ENCODE measurements at places on chromosomes 12 and 14.
A peak's percentile ranks its signal among the peaks of the same experiment; 100 is the strongest.

DNA sequence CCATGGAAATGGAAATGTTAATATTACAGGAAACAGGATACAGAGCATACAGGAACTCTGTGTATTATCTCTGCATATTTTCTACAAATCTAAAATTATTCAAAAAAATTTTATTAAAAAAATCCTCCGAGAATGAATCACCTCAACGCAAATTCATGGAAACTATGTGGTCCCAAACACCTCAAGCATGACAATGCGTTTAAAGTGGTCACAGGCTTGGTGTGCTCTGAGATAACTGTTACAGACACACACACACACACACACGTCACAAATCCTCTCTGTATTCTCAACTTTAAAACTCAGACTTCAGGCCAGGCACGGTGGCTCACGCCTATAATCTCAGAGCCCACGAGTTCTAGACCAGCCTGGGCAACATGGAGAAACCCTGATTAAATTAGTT, 45.3 kb upstream of the MTERF2 start:
- DNase-seq = no peak

DNA sequence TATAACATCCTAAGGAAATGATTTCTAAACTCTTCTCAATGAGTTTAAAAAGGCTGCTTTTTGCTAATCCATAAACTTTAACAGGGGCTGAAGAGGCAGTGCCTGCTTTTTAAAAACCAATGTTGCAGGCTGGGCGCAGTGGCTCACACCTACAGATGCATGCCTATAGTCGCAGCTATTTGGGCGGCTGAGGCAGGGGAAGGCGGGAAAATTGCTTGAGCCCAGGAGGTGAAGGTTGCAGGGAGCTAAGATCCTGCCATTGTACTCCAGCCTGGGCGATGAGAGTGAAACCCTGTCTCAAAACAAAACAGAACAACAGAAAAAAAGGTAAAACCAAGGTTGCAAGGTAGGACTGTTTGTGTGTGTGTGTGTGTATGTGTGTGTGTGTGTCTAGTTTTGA, 531.2 kb downstream of the DIO2 start:
- DNase-seq = no peak

DNA sequence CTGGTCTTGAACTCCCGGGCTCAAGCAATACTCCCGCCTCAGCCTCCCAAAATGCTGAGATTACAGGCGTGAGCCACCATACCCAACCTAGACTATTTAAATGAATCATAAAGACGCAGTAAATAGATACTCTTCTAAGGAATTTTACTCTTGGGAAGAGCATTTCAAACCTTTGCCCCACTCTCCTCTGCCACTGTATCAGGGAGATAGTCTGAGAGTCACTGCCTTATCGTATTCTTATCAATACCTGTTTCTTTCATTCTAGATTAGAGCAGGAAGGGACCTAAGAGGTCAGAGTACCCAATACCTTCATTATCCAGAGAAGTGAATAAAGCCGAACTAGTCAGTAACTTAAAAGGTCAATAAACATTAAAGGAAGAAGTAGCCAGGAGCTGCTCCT, 15.8 kb downstream of the GXYLT1 start:
- no peak for DNase-seq

DNA sequence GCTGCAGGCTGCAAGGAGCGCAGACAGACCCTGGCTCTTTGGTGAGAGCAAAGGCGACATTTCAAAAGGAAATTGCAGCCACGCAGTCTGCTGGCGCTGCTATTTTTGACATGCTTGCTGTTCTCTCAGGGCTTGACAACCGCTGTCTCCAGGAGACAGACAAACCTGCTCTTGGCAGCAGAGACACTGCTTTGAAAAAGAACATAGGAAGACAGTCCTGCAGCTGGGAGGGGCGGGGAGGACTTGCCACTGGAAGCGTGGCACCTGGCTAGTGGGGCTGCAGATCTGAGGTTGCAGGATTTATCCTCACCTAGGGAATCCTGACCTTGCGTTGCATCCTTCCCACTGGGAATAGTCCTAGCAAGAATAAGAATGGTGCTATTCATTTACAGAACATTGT, 91.8 kb upstream of the KCNA1 start:
- no peak for DNase-seq

DNA sequence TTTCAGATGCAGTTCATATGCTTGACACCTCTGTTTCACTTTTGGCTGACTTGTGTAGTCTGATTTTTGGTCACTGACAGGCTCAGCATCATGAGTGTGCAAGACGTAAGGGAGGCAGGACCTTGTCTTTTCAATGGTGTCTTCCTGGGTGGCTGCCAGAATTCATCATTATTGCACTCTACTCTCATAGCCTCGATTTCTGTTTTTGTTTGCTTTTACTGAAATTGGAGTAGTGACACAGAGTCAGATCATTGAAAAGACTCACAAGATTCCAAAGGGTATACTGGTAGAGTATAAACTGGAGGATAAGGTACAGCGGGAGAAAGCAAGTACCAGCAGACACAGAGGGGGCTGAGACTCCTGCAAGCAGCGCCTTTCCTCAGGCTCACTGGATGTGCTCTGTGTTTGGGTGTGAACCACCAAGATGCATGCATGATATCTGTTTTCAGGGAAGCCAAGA, 126.3 kb upstream of the FGD4 start:
- no peak for DNase-seq

DNA sequence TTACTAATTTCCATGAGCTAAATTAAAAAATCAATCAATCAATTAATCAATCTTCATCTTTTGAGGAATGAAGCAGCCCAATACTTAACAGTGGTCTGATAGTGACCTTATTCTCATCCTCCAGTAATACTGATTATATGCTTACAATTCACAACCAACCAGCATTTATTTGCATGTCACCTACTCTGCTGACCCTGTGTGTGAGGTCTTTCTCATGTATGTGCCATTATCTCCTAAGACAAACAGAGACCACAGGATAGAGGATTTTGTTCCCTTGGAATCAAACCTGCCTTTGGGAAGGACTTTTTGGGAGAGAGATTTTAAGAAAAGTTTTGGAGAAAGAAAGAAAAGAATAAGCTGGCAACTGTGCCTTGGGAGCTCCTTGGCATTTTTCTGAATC, 197.2 kb downstream of the NRXN3 start:
- no peak for DNase-seq

DNA sequence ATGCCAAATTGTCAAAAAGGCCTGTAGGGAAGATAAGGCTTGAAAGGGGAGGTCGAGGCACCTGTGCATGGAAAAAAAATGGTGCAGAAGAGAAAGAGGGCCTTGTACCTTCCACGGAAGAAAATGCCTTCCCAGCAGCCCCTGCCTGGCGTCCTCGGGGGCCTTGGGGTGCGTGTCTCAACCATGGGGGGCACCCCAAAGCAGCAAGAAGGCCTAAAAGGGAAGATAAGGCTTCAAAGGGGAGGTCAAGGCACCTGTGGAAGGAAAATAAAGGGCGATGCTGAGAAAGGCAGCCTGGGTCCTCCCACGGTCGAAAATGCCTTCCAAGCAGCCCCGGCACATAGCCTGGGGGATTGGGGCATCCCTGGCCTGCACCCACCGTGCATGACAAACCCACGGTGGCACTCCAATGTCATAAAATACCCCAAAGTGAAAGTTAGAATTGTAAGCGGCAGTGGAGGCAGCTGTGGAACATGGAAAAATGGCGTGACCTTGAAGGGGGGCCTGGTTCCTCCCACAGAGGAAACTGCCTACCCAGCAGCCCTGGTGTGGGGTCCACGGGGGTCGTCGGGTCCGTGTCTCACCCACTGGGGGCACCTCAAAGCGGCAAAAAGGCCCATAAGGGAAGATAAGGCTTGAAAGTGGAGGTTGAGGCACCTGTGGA, 275.0 kb downstream of the ALG10 start:
- no peak for DNase-seq

GRCh38 chr14:85159726-85160125, 370.2 kb upstream of the FLRT2 start:
- DNase-seq = no peak

- DNase-seq = no peak
Measured at GRCh38 chr14:68781161-68782021, 11.5 kb downstream of the ZFP36L1 start.

DNA sequence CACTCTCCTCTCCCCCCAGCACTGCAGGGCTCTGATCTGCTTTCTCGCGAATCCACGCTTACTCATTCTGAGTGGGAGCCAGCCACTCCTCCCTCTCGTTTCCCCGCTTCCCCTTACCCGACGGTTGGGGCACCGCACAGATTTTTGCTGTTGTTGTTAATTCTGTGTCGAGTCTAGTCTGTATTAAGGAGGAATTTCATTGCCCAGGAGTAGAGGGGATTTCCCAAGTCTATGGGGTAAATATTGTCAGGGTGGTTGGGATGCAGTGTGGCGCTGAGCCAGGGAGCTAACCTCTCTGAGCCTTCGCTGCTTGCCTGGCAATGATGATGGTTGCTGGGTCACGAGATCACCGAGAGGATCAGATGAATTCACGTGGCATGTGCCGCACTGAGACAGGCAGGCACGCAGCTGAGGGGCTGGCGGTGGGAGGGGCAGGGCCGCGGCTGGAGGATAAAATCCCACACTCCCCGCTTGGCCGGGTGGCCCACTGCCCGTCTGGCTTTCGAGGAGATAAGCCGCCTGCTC, 18.5 kb downstream of the NCOR2 start:
- DNase-seq = peak; percentile 92

- DNase-seq = peak; percentile 53
Measured at GRCh38 chr12:42196723-42197603, 41.1 kb downstream of the YAF2 start.

DNA sequence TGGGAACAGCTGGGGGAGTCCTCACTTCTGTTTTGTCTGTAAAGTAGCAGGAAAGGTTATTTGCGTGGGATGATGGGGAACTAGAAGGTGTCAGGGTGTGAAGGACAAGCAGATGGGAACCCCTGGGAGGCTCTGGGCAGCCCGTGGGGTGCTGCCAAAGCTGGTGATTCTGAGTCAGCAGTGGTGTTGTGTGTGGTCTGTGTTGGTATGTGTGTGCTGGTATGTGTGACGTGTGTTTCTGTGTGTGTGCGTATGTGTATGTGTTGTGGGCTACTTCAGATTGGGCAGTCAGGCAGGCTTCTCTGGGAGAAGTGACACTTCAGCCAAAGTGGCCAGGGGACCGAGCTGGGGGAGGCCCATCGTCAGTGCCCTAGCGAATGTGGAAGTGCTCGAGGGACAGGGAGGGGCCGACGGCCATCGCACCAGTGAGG, 15.3 kb upstream of the BDKRB2 start:
- no peak for DNase-seq

GRCh38 chr14:57865066-57865402, 858 bp downstream of the SLC35F4 start:
- DNase-seq = no peak

- DNase-seq = no peak
Measured at GRCh38 chr12:48004053-48004941, at the start of gene COL2A1. Gene COL2A1, minus strand, starts transcription at chr12:48004476. Its CDS starts 155 bp downstream, at chr12:48004321.

- no peak for DNase-seq
Measured at GRCh38 chr12:2161473-2161872, 108.7 kb downstream of the CACNA1C start.

DNA sequence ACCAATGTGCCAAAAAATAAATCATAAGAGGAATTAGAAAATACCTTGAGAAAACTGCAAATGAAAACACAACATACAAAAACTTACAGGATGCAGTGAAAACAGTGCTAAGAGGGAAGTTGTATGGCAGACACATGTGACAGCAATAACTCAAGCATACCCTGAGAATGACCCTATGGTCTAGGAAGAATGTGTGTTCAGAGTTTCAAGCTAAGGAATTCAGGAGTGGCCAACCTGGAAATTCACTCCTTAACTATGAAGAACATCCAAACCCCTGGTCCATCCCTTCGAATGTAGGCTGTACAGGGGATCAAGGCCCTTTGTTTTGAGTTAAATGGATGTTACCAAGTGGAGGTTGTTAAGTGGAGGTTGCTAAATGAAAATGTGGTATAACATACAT, 16.7 kb upstream of the TTC9 start:
- DNase-seq = no peak

GRCh38 chr12:88156075-88156654, 14.1 kb downstream of the TMTC3 start:
- DNase-seq = no peak

- peak; percentile 31 for DNase-seq
Measured at GRCh38 chr14:69719501-69719951, 47.4 kb upstream of the SRSF5 start.

DNA sequence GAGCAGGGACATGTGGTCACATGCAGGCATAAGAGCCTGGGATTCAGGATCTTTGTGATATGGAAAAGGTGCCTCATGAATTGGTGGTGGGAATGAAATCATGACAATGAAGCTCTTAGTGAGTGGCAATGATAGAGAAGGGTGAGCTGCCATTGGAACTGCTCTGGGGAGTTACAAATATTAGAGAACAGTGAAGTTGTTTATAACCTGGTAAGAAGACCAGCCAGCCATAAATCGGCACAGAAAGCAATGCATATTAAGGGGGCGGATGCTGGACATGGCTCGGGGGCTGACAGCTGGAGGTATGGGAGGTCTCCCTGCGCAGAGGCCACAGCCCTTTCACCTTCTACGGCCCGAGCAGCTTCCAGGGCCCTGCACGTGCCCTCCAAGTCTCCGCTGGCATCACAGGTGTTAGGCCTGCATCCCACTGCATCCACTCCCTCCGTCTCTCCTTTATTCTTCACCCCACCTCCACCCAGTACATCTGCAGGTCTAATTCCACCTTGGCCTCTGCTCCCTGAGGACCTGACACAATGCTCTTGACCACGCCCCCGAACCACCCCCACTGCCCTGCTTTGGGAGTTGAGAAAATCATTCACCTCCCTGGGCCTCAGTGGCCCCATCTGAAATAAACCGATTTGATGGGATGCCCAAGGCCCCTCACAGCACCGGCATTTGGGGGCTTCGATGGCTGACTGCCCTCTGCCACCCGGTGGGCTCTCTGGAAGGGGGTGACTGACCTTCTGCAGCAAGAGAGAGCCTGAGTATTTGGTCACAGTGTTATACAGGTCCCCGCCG, 4.1 kb downstream of the CACNA2D4 start:
- no peak for DNase-seq

DNA sequence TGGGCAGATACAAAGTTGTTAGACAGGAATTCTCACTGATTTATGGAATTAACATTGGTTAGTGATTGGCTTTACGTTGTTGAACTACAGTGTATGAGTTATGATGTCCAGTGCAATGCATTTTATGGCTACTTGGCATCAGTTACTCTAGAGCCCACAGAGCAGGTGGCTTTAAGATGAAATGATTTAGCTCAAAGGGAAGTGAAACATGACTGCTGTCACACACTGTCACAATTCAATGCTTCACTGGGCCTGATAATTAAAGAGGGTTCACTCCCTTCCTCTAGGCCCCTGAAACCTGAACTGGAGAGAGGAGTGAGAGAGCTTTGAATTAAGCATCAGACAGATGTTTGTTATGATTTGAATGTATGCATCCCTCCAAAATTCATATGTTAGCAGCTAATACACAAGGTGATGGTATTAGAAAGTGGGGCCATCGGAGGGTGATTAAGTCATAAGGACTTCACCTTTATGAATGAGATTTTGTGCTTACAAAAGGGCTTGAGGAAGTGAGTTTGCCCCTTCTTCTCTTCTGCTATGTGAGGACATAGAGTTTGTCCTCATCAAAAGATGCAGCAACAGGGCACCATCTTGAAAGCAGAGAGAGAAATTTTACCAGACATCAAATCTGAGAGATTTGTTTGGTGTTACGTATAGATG, 175.8 kb upstream of the GRIN2B start:
- DNase-seq = no peak

GRCh38 chr12:6072302-6072752, 52.1 kb downstream of the VWF start:
- DNase-seq = no peak
